Skin of body (tissue), 3 donors: ENCODE measurements at places on chromosomes 4 and X. TPM values are rescaled to one million over a fixed set of nuclear protein-coding genes. Genes with fewer than 3 reads are reported as not detected.

- DNase-seq: no peak
Observed at GRCh38 chr4:16161851-16162408, 64.3 kb downstream of the TAPT1 start.

- no peak for DNase-seq
Observed at GRCh38 chr4:188439641-188440311, 300.5 kb downstream of the TRIML1 start.

- no peak for DNase-seq
Observed at GRCh38 chrX:45722471-45722870, 521.8 kb upstream of the DIPK2B start.

- peak; percentile 37 for DNase-seq
Observed at GRCh38 chrX:38803588-38804431, 2.6 kb downstream of the MID1IP1 start.

DNA sequence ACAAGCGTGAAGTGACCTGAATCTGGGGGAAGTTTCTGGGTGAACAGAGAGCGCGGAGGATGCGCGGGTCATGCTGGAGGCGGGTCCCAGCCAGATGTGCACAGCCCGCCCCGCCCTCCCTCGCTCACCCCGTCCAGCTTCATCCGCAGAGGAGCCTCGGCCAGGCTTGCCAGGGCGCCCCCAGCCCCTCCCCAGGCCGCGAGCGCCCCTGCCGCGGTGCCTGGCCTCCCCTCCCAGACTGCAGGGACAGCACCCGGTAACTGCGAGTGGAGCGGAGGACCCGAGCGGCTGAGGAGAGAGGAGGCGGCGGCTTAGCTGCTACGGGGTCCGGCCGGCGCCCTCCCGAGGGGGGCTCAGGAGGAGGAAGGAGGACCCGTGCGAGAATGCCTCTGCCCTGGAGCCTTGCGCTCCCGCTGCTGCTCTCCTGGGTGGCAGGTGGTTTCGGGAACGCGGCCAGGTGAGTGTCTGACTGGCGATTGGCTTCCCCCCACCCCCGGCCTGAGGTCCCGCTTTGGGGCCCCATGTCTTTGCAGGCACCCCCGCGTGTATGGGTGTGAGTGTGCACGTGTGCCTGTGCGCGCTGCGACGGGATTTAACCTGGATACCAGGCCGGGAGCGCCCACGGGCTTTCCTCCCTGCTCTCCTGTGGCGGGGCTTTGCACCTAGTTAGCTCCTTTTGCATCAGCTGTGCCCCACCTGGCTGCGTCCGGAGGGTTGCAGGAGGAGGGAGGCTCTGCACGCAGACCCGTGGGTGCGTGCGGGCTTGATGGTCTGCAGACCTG is at the start of gene EGFL6:
Gene EGFL6 (plus strand): TSS at position 123 of the 782 bp plus-strand sequence. CDS start 261 bp downstream, at position 384.
- no peak for DNase-seq

- DNase-seq: peak; percentile 56
Observed at GRCh38 chr4:28890949-28891775, 1829.0 kb upstream of the PCDH7 start.

DNA sequence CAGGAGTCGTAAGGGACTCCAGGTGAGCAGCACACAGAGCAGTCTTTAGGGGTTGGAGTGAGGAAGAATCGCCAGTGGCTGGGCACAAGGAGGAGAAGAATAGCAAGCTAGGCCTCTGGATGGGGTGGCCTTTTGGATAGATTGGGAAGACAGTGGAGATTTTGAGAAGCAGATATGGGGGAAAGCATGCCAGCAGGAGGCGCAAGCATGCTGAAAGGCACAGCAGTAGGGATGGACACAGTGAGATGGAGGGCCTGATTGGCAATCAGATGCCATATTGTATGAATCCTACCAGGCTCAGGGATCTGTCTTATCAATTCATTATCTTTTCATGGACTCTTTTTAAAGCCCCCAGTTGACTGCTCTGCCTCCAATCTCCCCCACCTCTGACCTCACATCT is 60.4 kb upstream of the MAGEA4 start:
- no peak for DNase-seq

DNA sequence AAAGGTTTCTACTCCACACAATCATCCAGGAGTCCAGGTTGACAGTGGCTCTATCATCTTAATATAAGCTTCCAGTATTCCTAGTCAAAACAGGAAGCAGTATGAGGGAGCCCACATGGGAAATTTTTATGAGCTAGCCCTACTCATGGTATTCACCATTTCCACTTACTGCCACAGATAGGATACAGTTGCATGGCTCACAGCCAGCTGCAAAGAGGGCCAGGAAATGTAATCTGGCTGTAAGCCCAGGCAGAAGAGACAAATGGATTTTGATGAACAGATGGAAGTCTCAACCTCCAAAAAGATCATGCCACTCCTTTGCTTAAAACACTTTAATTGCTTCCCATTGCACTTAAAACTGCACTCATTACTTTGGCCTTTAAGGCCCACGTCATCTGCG is 150.6 kb downstream of the ADAMTS3 start:
- peak; percentile 21 for DNase-seq

GRCh38 chr4:77163641-77164040 is 6.6 kb downstream of the CCNG2 start:
- DNase-seq: no peak

GRCh38 chr4:96343836-96344235 is 503.9 kb downstream of the PDHA2 start:
- DNase-seq: no peak

DNA sequence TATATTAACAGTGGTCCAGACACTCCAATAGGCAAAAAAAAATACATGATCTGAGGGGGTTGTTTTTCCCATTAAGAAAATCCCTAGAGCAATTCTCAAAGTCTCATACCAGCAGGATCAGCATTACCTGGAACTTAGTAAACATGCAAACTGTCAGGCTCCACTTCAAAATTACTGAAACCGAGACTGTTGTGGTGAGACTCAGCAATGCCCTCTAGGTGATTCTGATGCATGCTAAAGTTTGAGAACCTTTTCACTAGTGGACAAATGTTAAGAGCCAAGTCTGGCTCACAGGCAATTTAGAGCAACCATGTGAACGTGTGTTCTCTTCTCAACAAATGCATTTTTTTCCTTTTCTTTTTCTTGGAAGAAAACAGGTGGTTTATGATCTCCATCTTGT is 30.2 kb downstream of the NEK1 start:
- DNase-seq: no peak

DNA sequence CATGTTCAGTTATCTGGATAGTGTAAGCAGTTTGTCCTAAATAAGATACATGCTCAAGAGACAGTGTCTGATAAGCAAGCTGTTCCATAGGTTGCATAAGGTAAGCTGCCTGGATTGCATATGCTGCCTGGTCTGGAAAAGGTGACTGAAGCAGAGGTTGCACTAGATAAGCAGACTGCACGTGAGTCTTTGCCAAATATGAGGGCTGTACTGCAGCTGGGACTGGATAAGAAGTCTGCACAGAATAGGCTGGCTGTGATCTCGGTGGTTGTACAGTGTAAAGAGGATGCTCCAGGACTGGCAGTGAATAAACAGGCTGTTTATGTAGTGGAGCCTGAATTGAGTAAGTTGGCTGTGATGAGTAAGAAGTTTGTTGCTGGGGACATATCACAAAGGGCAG is 68.9 kb downstream of the WNK3 start:
- no peak for DNase-seq

DNA sequence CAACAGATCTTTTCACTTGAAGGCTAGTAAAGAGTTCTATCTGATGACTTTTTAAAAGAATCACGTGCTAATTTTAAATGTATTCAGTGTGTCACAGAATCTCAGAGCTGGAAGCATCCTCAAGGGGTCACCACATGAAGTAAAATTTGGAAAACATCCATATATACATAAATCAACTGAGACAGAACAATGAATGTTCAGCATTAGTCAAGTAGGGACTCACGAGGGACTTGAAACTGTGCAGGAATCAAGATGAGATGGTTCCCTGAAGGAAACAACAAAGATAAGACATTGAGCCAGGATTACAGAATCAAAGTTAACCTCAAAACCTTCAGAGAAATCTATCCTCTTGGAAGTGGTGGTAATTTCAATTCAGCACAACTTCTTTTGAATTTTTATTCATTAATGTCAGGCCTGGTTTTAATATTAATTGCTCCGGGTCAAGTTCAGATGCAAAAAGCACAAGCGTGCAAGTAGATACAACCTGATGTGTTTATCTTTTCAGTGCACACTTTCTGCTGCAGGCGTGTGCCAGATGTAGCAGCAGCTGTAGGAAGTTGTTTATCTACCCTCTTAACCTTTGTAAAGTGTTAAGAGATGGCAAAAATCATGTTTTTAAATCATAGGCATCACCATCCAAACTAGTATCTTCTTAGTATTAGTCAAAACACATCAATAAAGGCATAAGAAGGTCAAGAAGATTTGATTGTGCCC is 87.7 kb upstream of the SRD5A3 start:
- DNase-seq: peak; percentile 19

DNA sequence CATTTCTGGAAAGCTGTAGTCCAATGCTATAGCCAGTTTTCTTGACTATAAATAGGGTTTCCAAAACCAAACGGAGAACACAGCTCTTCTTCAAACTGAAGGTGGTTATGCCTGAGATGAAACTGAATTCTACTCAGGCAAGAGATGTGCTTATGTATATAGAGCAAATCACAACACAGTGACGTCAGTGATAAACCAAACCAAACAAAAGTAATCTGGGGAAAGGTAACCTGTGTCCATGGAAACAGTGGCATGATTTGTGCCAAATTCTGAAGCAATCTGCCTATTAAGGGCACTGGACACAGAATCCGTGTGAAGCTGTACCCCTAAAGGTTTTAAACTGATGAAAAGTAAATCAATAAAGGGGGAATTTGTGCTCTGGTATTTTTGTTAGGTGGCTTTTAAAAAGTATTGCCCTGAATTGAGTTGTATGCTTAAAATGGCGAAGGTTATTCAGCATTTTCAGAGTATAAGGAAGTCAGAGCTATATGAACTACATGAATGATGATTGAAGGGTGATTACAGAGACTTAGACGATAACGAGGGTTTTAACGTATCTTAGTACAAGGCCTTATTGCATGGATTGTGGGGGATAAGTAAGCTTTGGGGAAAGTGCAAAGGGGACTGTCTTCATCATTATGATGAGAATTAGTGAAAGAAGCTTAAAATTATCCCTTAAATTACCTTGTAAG is 38.6 kb downstream of the NPY5R start:
- no peak for DNase-seq

DNA sequence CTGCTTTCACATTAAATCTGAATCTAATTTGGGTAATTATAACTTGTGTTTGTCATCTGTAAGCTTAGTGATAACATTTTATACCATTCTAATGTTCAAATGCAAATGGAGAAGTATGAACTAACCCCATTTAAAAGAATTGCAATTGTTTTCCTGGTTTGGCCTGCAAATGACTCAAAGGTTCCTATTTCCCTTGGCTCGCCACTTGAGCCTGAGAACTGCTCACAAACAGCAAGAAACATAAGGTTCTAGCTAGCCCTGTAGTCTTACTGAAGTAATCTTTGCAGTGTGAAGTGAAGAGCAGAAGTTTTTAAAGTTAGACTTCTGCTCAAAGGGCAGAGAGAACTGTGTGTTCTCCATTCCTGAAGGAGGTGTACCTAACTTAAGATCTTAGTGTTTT is 27.2 kb downstream of the UPRT start:
- DNase-seq: no peak

- DNase-seq: no peak
Observed at GRCh38 chr4:85603437-85604336, 128.7 kb downstream of the ARHGAP24 start.

DNA sequence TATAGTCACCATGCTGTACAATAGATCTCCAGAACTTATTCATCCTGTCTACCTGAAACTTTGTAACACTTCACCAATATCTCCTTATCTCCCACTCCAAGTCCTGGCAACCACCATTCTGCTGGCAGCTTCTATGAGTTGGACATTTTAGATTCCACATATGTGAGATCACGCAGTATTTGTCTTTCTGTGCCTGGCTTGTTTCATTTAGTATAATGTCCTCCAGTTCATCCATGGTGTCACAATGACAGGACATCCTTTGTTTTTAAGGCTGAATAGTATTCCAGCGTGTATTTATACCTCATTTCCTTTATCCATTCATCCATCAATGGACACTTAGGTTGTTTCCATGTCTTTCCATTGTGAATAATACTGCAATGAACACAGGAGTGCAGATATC is 198.7 kb downstream of the QDPR start:
- no peak for DNase-seq

- DNase-seq: no peak
Observed at GRCh38 chr4:51890760-51891159, 47.8 kb downstream of the DCUN1D4 start.

DNA sequence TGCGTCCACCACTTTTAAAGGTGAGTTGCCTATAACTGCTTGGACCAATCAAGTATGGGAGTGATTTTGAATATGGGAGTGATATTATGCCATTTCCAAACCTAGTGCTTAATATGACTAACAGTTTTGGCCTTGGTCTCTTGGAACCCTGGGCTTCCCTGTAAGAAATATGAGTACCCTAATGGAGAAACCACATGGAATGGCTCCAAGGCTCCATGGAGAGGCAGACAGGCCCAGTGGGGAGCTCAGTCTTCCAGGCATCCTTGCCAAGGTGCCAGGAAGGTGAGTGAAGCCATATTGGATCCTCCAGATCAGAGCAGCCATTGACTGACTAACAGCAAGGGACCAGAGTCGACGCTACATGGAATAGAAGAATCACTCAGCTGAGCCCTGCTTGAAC is 53.2 kb downstream of the MAML3 start:
- DNase-seq: no peak

- DNase-seq: no peak
Observed at GRCh38 chrX:118632862-118633261, 94.5 kb upstream of the IL13RA1 start.

DNA sequence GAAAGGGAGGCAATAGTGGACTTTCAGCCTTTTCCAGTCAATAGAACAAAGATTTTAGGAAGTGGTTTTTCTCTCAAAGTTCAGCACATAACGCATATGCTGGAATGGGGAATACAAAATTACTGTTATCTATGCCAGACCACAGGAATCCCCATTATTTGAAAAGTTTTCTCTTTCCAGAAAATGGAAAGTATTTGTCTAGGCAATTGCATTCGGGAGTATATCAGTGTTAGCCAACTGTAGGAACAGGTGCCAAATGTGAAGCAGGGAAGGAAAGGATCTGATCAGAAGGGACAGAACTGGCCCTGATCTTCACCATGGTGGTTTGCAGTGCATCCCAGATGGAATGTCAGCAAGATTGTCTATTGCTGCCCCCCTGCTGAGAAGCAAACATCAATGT is 213.6 kb downstream of the CPE start:
- DNase-seq: peak; percentile 55

DNA sequence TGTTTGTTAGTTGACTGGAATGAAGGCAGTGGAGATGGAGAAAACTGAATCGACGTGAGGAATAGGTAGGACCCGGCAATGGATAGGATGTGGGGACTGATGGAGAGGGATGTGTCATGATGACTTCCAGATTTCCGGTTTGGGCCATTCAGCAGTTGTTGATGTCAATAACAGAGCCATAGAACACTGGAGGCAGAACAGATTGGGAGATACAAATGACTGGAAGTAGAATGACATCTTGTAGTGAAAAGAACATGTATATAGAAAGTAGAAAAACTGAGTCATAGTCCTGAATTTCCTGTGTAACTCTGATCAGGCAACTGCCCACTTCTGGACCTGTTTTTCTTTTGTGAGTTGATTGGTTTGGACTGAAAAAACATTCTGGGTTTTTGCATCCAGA is 24.5 kb downstream of the CETN2 start:
- DNase-seq: no peak

The CFP gene
- total RNA-seq: 2.5 TPM

The IDS gene
- 25.4 TPM for total RNA-seq

The CCDC158 gene
- total RNA-seq: 0.69 TPM

The DUSP9 gene
- 0.10 TPM for total RNA-seq

The GUCY1A1 gene
- 15.1 TPM for total RNA-seq

The PAGE5 gene
- total RNA-seq: not detected

The CT45A3 gene
- total RNA-seq: not detected

The MAGEA12 gene
- not detected for total RNA-seq

The PCDH19 gene
- 3.5 TPM for total RNA-seq
